Suprapubic skin (tissue), 4 donors: ENCODE measurements at places on chromosomes 12 and 14. TPM values are rescaled to one million over a fixed set of nuclear protein-coding genes. Genes with fewer than 3 reads are reported as not detected.

Gene TCL1A
- total RNA-seq = not detected

Gene TPH2
- total RNA-seq = not detected

Gene TSHR
- total RNA-seq = not detected

Gene SAMD4A
- 7.7 TPM for total RNA-seq

Gene TMEM63C
- 32.8 TPM for total RNA-seq

Gene IFNG-AS1
- not detected for total RNA-seq

Gene PKP2
- 6.4 TPM for total RNA-seq

Gene KRT77
- 192 TPM for total RNA-seq

Gene KLRD1
- total RNA-seq = not detected

Gene TMPRSS12
- total RNA-seq = not detected

Gene TEX52
- not detected for total RNA-seq

Gene CLEC4D
- total RNA-seq = not detected

Gene CEBPE
- not detected for total RNA-seq

Gene CCDC177
- 0.13 TPM for total RNA-seq

Gene MYO1H
- total RNA-seq = not detected

Gene PTPN6
- 18.5 TPM for total RNA-seq

Gene AMDHD1
- 0.93 TPM for total RNA-seq

Gene SLC4A8
- 1.1 TPM for total RNA-seq

Gene TDRD9
- 1.7 TPM for total RNA-seq

Gene CD27
- 1.9 TPM for total RNA-seq

Gene ALKBH2
- 18.8 TPM for total RNA-seq

Gene PDE6H
- total RNA-seq = not detected

Gene STRN3
- 21.5 TPM for total RNA-seq

Gene IKZF4
- total RNA-seq = 3.8 TPM

Gene DAO
- total RNA-seq = not detected

Gene RFLNA
- not detected for total RNA-seq

Gene C12orf50
- not detected for total RNA-seq

Gene NRL
- 2.9 TPM for total RNA-seq

Gene HCAR2
- total RNA-seq = 25.7 TPM

Gene TAC3
- not detected for total RNA-seq

Gene DNAH10
- total RNA-seq = 0.19 TPM

Gene MGP
- 135 TPM for total RNA-seq

Gene REC8
- 3.7 TPM for total RNA-seq

Gene NUAK1
- total RNA-seq = 44.3 TPM

Gene TRIM9
- total RNA-seq = 0.45 TPM

Gene KCNA5
- not detected for total RNA-seq

Gene AMHR2
- total RNA-seq = not detected

Gene MYH7
- total RNA-seq = not detected

Gene DBX2
- total RNA-seq = 1.1 TPM

Gene HAL
- total RNA-seq = 52.1 TPM

Gene KRT74
- 2.0 TPM for total RNA-seq

Gene VASH1
- total RNA-seq = 5.8 TPM

Gene ABCD2
- 0.72 TPM for total RNA-seq

Gene SLC25A21
- not detected for total RNA-seq

Gene KERA
- total RNA-seq = not detected

Gene SLC41A2
- 9.3 TPM for total RNA-seq

Gene GPR132
- total RNA-seq = 1.7 TPM

Gene FAM181A
- not detected for total RNA-seq

Gene ADAMTS20
- not detected for total RNA-seq

Gene SLCO1A2
- not detected for total RNA-seq

Gene ITGA7
- total RNA-seq = 16.0 TPM

Gene CNTN1
- 29.7 TPM for total RNA-seq

Gene FBLN5
- 31.9 TPM for total RNA-seq

Gene KRT78
- 82.9 TPM for total RNA-seq

Gene KCNJ8
- total RNA-seq = 2.5 TPM

Gene PTPRQ
- total RNA-seq = 0.30 TPM
